ENCODE measurements at places on chromosomes 1 and 21.

GRCh38 chr1:33363470-33363861 is 42.6 kb upstream of the A3GALT2 start:
- DNase-seq: no peak

- DNase-seq: no peak
These were observed 45.5 kb upstream of the ETS2 start for GRCh38 chr21:38760017-38760761.

DNA sequence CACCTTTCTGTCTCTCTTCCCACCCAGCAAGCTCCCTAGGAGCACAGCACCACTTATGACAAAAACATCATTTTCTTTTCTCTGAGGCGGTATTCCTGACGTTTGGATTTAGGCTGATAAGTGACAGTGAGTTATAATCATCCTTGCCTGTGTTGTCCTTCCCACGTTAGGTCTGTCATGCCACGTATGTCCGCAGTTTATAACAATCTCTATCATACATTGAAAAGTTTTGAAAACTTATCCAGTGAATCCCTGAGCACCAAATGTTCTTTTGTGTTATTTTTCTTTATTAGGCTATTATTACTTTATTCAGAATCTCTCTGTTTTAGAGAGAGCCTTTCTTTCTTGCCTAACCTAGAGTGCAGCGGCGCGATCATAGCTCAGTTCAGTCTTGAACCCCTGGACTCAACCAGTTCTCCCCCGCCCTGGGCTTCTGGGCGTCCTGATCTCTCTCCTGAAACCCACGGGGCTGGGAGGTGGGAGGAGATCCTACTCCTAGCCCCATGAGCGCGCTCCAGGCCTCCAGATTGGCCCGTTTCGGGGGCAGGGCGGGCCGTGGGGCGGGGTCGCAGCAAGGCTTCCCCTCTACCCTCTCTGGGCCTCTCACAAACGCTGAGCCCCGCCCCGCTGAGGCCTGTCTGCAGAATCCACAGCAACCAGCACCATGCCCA is at the start of gene GSTM2:
Gene GSTM2, plus strand, starts transcription at position 606 of the 671 bp plus-strand sequence. Its CDS starts 59 bp downstream, at position 665.
- no peak for DNase-seq

GRCh38 chr1:81179242-81179641 is 621.5 kb upstream of the ADGRL2 start:
- DNase-seq: peak; percentile 19

DNA sequence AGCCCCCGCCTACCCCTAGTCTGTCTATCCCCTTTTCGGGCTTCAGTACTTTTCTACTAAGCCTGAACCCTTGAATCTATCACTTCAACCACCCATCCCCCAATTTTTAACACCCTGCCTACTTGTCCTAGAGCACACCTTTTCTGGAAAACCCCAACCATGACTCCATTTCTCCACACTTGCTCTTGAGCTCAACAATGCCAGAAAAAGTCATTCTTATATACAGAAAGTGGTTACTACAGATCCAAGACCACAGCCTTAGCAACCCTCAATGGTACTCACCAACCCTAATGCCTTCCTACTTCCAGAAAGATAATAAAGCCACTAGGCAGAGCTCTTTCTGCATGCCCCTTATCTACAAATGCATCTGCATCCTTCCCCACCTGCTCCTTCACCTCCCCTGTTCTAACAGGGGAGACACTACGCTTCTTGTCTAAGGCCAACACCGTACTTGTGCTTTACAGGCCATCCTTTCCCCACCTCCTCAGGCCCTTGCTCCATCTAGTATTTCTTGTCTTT is 41.2 kb downstream of the DMAP1 start:
- no peak for DNase-seq
